HT-29 (cell line): ENCODE measurements at places on chromosomes 12 and 14. TPM values are rescaled to one million over a fixed set of nuclear protein-coding genes. Genes with fewer than 3 reads are reported as not detected.

CCDC38 gene
- total RNA-seq: not detected in 2 replicates

MAP1LC3B2 gene
- total RNA-seq: 0.73 TPM in 1 of 2 replicates, not detected in the other

TRPV4 gene
- total RNA-seq: 0.05 TPM in 1 of 2 replicates, not detected in the other

PPFIA2 gene
- total RNA-seq: not detected in 2 replicates

RASAL1 gene
- total RNA-seq: 0.33 and 2.1 TPM in 2 replicates

PMCH gene
- total RNA-seq: not detected in 2 replicates

NRL gene
- total RNA-seq: 4.5 and 6.5 TPM in 2 replicates

DNA sequence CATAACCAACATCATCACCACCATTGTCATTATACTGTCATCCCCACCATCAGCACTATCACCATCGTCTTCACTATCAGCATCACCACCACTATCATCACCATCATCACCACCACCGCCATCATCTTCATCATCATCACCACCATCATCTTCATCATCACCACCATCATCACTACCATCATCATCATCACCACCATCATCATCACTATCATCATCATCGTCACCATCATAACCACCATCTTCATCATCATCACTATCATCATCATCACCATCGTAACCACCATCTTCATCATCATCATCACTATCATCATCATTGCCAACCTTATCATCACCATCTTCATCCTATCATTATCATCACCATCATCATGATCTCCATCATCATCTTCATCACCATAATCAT lies 39.0 kb downstream of the SVOP start:
- DNase-seq: no peak

DNA sequence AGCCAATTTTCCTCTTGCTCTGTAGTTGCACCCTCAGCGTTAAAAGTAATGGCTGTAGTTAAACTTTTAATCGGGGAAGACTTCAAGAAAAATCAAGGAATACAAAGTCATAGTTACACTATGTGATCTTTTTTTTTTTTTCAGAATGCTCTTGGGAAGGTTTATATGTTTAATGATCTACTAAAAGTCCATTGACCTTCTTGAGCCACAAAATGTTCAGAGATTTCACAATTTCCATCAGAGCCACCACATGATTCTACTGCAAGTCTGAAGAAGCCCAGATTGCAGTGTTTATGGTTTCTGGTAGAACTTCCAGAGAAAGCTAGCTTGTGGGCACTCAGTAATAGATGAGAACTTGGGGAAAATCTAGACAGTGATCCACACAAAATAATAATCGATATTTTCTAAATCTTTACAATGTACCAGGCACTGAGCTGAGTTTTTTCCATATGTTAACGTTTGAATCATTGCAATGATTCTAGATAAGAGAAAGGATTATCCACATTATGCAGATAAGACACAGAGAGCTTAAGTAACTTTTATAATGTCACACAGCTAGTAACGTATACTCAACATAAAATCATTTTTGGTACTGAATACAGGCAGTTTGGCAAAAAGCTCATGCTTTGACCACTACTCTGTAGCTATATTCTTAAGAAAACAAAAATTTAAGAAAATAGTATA lies 38.3 kb downstream of the GYS2 start:
- no peak for DNase-seq

DNA sequence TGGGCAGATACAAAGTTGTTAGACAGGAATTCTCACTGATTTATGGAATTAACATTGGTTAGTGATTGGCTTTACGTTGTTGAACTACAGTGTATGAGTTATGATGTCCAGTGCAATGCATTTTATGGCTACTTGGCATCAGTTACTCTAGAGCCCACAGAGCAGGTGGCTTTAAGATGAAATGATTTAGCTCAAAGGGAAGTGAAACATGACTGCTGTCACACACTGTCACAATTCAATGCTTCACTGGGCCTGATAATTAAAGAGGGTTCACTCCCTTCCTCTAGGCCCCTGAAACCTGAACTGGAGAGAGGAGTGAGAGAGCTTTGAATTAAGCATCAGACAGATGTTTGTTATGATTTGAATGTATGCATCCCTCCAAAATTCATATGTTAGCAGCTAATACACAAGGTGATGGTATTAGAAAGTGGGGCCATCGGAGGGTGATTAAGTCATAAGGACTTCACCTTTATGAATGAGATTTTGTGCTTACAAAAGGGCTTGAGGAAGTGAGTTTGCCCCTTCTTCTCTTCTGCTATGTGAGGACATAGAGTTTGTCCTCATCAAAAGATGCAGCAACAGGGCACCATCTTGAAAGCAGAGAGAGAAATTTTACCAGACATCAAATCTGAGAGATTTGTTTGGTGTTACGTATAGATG lies 175.8 kb upstream of the GRIN2B start:
- DNase-seq: no peak

DNA sequence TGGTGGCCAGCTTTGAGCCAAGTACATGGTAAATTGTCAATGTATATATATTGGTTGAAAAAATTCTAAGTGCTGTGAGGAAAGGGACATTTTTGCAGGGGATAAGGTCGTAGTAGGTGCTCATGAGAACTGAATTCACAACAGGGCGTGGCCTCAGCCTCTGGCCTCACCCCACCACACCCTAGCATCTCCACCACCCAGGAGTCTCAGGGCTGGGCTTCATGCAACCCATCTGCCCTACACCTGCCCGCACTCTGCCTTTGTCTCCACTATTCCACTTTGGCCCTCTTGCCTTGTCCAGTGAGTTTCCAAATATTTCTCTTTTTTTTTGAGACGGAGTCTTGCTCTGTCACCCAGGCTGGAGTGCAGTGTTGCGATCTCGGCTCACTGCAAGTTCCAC lies 22.1 kb upstream of the AQP2 start:
- no peak for DNase-seq

- DNase-seq: no peak
Measured at GRCh38 chr12:5407034-5407856, 24.7 kb upstream of the NTF3 start.

GRCh38 chr12:93622485-93622884 lies 50.0 kb downstream of the SOCS2 start:
- DNase-seq: no peak

GRCh38 chr14:91372671-91373495 lies 44.7 kb downstream of the CCDC88C start:
- DNase-seq: no peak

DNA sequence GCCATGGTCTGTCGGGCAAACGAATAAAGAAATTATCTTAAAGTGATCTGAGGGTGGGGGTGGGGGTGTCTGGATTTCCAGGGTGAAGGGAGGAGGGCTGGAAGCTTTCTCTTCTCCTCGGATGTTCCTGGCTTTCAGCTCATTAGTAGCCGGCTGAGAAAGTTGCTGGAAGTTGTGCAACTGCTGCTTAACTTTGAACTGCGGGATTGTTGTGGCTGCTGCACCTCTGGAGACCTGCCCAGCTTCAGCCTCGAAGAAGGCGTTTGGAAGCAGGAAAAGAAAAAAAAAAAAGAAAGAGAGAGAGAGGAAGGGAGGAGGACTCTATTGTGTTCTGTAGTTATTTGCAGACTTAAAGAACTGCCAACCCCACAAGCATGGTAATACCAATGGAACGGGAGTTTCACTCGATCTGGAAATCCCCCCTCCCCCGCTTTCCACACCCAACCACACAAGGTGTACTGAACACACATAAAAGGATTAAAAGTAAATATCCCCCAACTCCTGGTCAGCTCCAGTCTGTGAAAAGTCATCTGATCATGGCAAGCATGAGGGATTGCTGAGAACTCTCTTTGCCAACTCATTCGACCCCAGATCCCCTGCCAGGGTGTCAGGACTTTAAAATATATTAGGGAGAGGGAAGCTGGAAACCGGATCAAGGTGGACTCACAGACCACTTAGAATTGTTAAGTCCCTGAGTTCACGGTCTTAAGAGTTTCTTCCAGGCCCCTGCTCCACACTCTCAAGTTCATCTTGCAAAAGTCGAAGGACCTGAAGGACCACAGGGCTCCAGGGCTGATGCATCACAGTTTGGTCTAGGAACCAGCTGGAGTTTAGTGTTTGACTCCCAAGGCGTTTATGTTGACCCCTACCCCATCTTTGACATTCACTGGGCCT lies at the start of gene RASSF9:
TSS of gene RASSF9 (minus strand) at position 213 of the 894 bp plus-strand sequence. CDS start at position 5, 208 bp downstream.
- DNase-seq: peak; percentile 59

DNA sequence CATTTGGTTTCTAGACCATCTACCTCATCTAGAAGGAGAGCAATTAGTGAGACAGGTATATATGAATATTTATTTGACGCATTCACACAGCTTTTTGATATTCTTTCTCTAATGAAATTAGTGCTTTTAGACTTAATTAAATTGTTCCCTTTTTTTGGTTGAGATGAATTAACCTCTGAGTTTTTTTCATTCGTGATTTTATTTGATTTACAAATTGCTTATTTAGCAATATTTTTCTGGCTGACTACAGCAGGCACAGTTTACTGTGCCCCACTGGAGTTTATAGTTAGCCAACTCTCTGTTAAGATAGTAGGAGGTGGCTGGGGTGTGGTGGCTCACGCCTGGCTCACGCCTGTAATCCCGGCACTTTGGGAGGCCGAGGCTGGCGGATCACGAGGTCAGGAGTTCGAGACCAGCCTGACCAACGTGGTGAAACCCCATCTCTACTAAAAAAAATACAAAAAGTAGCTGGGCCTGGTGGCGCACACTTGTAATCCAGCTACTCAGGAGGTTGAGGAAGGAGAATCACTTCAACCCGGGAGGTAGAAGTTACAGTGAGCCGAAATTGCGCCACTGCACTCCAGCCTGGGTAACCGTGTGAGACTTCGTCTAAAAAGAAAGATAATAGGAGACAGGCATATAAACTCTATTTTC lies 16.7 kb downstream of the MDM2 start:
- DNase-seq: no peak

DNA sequence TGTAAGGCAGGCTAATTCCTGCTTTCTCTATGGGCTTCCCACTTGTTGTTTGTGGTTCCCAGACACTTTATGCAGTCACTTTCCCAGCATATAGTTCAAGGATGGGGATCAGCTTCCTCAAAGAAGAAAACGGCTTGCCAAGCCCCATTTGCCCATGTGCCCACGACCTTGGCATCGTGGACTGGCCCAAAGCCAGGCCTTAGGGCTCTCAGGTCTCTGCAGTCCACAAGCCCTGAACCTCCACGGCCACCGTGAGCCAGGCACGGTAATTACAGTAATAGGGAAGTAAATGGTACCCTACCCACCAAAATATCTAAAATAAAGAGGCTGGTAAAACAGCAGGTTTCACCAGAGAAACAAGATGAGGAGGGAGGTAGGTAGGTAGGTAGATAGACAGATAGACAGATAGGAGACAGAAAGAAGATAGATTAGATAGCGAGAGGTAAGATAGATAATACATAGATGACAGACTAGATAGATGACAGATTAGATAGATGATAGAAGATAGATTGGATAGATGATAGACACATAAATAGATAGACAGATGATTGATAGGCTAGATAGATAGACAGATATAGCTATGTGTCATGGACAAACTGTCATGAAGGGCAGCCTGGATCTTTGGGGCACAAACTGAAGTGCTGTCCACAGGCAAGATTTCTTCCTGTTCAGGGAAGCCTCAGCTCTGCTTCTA lies 163.1 kb downstream of the SLC15A4 start:
- no peak for DNase-seq

DNA sequence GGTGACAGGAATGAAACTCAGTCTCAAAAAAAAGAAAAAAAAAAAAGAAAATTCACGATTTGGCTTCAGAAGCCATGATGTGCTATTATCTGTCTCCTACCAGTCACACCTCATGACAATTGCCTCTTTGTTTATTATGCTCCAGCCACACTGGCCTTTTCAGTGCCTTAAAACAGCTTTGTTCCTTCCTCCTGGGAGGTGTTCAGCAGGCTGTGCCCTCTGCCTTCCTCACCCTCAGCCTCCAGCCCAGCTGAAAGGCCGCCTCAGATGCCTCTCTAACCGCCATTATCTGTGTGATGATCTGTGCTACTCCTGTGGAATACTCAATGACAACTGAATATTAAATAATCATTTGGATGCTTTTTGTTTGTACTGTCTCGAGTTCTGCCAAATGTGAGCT lies 8.6 kb upstream of the ARPC3 start:
- no peak for DNase-seq

DNA sequence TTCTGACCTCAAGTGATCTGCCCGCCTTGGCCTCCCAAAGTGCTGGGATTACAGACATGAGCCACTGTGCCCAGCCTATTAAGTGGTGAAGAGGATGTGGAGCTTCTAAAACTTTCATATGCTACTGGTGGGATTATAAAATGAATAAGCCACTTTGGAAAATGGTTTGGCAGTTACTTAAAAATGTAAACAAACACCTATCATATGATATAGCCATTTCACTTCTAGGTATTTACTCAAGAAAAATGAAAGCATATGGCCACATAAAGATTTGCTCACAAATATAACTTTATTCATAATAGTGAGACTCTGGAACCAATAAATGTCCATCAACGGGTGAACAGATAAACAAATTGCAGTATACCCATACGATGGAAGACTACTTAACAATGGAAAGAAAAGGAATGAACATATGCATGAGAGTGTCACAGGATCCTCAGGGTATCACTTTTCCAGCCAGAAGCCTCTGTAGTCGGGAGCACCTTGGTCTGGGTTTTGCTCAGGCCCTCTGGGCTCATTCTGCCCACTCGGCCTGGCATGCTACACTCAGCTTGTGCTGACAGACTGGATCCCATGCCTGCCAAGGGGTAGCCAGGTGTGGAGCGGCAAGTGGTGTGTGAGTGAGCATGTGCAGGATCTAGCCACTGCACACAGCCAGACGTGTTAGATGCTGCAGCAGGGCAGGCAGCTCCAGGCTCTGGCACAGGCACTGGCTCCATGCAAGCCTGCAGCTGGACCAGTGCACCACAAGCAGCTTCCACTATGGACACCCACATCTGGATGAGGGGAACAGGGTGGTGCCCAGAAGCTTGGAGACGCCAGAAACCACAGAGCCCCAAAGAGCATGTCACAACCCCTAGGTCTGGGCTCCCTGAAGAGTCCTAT lies 213.2 kb upstream of the DIO3 start:
- DNase-seq: no peak

- DNase-seq: no peak
Measured at GRCh38 chr12:132544080-132544397, 54.1 kb downstream of the FBRSL1 start.

DNA sequence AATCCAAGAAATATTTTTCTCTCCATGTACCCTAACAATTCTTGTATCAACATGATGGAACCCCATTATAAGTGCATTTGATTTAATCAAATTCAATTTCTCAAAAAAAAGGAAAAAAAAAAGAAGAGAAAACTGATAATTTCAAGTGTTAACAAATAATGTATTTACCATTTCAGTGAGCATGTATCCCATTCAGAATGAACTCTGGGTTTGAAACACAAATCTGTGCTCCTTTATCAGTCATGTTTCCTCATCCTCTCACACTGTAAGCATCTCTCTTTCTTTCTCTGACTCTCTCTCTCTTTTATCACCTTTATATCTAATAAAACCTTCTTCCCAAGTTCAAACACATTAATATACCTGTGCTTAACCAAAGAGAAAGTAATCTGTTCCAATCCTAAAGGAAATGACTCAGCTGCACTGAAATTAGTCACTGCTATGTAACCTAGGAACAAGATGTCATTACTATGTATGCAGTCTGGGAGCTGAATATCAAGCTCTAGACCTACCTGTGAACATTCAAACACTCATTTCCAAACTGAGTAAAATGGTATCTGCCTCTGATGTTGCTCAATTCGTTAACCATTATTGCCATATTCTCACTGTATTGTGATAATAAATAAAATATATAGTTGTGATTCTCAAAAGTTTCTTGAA lies 135.0 kb upstream of the LRIG3 start:
- peak; percentile 81 for DNase-seq

- DNase-seq: no peak
Measured at GRCh38 chr12:15453613-15454012, 131.3 kb downstream of the PTPRO start.
